NCI-H526 (cell line): ENCODE measurements at places on chromosomes 6 and 20.

DNA sequence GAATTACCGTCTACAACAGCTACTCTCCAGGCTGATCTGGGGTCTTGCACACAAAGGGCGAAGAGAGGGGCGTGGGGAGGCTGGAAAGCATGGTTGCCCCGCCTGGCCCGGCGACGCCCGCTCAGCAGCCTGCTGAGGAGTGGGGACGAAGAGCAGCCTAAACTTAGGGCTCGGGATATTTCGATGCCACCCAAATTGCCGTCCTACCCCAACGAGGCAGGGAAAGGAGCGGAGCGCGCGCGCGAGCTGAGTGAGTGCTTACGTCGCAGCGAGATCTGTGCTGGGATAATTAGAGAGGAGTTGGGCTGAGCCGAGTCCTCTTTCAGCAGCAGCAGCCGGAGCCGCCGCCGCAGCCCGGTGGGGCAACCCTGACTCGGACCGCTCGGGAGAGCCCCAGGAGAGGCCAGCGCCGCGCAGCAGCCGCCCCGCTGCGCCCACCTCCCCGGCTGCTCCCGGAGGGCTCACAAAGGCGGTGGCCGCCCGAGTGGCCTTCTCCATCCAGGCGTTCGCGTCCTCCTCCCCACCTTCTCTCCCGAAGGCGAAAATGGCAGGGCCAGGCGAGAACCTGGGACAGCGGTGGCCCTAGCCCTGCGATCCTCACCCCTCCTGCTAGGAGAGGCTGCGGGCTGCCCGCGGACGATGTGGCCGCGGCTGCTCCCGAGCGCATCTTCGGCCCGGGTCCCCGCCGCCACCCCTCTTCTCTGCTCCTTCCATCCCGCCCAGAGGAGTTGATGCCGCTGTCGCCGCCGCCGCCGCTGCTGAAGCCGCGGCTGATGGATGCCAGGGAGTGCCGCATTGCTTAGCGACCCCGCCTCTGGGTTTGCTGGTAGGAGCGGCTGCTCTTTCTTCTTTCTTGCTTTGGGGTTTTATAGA, at the start of gene CLVS2:
Gene CLVS2, plus strand, starts transcription at position 315 of the 873 bp plus-strand sequence. CDS start 1,543 bp downstream, outside the sequence.
- no peak for DNase-seq

GRCh38 chr20:61026173-61026572, 225.9 kb upstream of the CDH4 start:
- no peak for DNase-seq

DNA sequence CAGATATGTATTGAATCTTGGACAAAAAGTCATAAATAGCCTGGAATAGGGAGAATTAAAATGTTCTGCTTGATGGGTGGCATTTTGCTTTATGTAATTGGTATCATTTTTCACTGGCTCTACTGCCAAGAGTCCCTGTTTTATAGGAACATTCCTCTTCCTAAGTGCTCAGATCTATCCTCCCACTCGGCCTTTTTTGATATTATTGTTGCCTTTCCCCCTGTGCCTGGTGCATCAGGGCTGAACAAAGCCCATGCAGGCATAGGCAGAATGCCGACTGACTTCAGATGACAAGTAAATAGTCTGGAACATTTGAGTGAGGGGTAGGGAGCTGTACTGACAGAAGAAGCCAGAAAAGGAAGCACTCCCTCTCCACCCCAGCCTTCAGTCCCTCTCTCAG, 127.0 kb downstream of the PKHD1 start:
- DNase-seq, result no peak

- DNase-seq, result no peak
Measured at GRCh38 chr6:166442131-166442685, 59.5 kb upstream of the MPC1 start.

DNA sequence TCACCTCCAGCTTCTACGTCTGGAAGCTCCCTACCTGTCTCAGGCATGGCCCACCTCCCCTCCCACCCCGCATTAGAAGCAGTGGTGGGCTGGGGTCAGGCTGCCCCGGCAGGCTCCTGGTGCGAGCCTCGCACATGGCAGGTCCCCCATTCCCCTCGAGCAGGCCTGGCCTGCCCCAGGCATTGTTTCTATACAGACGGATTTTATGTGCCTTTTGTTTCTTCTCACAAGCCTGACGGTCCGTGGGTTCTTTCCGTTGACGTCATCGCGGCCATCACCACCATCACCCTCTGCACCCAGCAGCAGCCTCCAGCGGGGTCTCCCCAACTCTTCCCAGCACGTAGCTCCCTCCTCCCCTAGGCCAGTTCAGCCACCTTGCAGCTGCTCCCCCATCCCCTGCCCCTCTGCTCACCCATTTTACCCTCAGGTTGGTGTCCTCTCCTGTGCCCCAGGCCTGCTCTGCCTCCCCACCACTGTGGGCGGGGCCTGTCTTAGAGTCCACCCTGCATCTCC, 4.6 kb downstream of the CST7 start:
- DNase-seq, result no peak

DNA sequence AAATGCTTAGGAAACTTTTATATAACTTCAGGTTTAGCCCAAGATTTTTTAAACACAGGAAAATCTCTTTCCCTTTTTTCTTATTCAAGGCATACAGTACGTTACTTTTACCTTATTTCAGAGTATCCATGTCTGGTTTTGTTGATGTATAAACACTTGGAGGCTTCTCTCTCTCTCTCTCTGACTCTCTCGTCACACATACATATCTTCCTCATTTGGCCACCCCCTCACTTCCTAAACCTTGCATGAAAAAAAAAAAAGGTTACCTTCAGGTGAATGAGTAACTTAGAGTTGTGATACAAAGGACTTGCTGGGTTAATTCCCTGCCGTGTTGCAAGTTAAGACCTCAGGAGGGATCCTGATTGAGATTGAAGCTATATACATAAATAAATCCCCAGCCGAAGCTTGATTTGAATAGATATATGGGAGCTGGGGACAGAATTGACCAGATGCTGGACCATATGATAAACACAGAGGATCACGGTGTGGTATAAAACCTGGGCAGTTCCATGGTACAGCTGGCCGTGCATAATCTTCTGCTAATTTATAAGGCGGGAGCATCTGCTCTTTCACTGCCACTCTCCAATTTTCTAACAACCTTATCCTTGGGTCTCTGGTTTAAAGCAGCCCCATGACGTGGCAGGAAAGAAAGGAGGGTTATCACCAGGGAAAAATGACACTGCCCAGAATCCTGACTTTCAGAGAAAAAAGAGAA, 55.1 kb upstream of the IL20RA start:
- no peak for DNase-seq

DNA sequence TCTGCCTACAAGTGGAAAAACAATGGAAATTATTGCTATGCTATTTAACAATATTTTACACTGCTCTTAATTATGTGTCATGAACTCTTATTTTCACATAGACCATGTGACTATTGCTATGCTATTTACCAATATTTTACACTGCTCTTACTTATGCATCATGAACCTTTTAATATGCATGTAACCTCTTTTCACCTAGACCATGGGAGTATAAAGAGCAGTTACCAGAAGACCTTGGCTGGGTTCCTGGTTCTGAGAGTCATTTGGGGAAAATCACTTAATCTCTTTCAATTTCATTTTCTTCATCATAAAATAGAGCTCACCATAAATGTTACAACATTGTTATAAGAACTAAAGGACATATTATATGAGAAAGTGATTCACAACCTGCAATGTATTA, 223.8 kb upstream of the RNF217 start:
- no peak for DNase-seq

DNA sequence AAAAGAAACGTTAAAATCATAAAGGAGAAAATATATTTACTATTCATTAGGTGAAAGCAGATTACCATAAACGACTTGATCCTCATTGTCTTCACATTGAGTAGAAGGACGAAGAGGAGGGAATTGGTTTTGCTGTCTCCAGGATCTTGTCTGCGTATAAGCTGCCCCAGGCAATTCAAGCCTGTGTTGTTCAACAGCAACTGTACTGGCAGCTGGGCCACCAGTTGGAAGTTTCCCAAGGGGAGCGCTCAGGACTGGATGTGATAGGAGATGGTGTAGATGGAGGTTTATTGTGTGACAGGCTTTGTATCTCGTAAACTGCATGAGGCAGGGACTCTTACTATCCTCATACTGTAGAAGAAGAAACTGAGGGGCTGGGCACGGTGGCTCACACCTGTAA, 3.9 kb upstream of the FANCE start:
- no peak for DNase-seq

GRCh38 chr6:138667408-138667807, 106.2 kb upstream of the CCDC28A start:
- DNase-seq, result no peak
